Occipital lobe (tissue), 3 donors: ENCODE measurements at places on chromosomes 7 and 10.

DNA sequence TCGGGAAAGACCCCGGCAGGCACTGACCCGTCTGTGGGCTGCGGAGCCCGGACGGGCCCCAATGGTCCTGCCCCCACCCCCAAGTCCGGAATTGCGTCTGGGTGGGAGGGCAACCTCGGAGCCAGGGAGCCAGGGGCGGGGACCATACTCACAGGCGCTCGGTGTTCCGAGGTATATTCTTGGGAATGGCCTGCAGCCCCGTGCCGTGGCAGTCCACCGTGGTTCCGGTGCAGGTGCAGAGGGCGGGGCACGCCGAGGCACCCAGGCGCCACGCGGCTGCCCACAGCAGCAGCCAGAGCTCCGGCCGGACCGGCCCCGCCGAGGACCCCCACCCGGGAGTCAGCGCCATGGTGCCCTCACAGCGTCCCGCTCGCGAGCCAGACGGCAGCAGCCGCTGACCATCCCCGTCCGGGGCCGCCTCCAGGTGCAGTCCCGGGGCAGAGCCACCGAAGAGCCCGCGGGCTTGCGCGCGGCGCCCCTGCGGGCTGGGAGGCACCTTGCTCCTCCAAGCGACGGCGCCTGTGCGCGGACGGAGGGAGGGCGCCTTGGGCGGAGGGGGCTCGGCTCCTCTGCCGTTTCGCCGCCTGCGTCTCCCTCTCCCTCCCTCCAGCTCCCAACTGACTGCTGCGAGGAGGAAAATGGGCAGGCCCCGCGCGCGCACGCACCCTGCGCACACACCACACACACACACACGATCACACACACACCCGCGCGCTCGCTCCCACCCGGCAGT lies at the start of gene SLIT1:
TSS of gene SLIT1 (minus strand) at position 634 of the 733 bp plus-strand sequence. CDS start at position 349, 285 bp downstream.
- DNase-seq = no peak

DNA sequence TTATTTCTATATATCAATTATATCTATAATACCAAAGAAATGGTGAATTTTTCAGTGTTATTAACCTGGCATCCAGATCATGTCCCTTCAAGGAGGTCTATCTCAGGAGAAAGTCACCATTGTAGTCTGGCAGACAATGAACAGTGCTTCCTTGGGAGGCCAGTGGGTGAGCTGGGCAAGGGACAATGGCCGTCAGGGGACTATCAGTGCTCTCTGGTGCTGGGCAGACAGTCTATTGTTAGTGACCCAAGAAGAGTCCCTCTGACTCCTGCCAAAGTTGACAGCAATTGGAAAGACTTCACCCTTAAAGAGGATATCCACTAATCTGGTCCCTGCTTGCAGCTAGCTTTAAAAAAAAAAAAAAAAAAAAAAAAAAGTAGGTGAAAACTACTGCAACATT lies 7.1 kb downstream of the JAZF1 start:
- DNase-seq = no peak

GRCh38 chr7:113122744-113123143 lies 4.4 kb upstream of the SMIM30 start:
- no peak for DNase-seq

GRCh38 chr7:128734890-128735289 lies 4.3 kb upstream of the CALU start:
- DNase-seq = no peak

DNA sequence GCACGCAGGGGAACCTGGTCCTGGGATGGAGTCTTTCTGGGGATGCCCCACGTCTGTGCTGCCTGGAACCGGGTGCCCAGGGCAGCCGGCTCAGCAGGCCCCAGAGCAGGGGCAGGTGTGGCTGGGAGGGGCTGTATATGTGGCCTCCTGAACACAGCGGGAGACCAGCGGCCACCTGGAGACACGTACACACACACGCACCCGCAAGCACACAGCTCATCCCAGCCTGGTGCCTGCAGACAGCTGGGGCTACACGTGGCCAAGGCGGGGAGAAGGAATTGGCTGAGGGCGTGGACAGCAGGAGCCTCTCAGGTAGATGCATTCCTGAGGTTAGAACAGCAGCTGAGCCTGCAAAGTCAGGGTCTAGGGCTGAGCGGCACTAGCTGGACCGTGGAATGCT lies 14.0 kb downstream of the ADAM8 start:
- no peak for DNase-seq

DNA sequence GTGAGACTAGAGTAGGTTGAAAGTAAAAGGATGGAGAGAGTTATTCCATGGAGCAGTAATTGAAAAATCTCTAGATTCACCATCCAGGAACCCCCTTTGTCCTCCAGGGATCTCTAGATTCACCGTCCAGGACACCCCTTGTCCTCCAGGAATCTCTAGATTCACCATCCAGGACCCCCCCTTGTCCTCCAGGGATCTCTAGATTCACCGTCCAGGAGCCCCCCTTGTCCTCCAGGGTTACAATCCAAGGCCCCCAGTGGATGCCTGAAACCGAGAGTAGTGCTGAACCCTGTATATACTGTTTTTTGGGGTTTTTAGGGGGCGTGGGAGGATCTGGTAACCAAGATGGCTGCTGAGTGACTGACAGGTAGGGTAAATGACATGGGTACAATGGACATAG lies 38.3 kb upstream of the PPP2R2D start:
- DNase-seq = no peak

DNA sequence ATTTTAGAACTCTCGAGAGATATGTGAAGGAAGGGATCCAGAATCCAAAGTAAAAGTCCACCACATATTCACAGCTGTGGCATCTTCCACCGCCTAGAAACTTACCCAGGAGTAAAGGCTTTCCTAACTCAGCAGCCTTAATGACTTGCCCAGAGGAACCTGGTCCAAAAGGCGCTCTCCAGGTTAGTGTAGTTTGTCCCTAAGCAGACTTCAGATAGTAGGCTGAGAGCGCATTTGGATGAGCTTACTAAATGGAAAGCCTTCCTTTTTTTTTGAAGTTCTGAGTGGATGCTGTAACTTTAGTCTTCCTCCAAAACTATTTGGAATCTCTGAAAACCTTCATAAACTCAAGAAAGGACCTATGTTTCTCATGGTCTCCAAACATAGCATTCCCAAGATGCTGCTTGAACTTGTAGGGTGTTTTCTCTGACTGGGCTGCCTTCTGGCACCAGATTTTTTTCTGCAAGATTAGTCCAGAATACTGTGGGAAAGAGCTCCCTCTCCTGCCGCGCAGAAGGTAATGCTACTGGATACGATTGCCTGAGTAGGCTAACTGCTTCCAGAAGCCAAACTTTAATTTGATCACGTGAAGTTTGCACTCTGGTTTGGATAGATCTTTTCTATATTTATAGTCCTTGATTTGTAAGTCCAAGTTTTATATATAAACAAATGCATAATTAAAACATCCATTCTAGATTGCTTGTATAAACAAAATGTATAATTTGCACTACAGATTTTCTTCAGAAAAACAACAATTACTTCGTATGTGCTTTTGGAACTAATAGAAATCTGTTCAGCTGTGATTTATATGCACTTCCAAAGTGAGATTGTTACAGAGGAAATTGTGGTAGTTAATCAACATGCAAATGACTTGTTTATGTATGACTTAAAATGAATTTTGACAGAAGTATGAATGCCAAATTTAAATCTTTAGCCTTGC lies 19.6 kb upstream of the GPR37 start:
- peak; percentile 28 for DNase-seq

GRCh38 chr7:142357953-142358520 lies 100.2 kb upstream of the PRSS58 start:
- no peak for DNase-seq

GRCh38 chr7:98335411-98335977 lies 54.0 kb downstream of the BRI3 start:
- DNase-seq = no peak

GRCh38 chr7:65285906-65286864 lies 87.5 kb upstream of the ZNF92 start:
- DNase-seq = no peak

GRCh38 chr7:13920053-13920697 lies 69.3 kb downstream of the ETV1 start:
- no peak for DNase-seq

- no peak for DNase-seq
These were observed 62.6 kb downstream of the ADK start for GRCh38 chr10:74213571-74214162.

DNA sequence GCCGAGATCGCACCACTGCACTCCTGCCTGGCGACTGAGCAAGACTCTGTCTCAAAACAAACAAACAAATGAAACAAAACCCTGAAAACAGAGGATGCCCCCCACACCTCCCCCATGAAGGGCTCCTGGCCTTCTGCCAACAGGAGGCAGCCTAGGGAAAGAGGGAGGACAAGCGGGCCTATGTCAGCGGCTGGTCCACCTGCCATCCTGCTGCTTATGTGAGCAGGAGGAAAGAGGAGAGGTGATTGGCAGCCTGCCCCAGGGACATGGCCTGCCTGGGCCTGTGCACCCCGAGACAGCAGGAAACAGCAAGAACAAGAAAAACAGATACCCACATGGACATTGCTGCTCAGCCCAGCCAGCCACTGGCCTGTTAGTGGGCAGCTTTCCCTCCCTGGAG lies 9.1 kb upstream of the ZNF316 start:
- DNase-seq = no peak

- DNase-seq = no peak
These were observed 31.1 kb upstream of the PLEKHS1 start for GRCh38 chr10:113720386-113720785.

GRCh38 chr7:12783421-12784095 lies 96.1 kb downstream of the ARL4A start:
- no peak for DNase-seq

DNA sequence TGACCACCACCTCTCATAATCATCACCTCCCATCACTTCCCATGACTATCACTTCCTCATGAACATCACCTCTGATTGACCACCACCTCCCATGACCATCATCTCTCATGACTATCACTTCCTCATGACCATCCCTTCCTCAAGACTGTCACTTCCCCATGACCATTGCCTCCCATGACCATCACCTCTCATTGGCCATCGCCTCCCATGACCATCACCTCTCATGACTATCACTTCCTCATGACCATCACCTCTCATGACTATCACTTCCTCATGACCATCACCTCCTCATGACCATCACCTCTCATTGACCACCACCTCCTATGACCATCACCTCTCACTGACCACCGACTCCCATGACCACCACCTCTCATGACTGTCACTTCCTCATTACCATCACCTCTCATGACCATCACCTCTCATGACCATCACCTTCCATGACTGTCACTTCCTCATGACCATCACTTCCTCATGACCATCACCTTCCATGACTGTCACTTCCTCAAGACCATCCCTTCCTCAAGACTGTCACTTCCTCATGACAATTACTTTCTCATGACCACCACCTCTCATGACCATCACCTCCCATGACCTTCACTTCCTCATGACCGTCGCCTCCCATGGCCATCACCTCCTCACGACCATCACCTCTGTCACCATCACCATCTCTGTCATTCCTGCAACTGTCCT lies 51.6 kb downstream of the PDGFA start:
- no peak for DNase-seq

DNA sequence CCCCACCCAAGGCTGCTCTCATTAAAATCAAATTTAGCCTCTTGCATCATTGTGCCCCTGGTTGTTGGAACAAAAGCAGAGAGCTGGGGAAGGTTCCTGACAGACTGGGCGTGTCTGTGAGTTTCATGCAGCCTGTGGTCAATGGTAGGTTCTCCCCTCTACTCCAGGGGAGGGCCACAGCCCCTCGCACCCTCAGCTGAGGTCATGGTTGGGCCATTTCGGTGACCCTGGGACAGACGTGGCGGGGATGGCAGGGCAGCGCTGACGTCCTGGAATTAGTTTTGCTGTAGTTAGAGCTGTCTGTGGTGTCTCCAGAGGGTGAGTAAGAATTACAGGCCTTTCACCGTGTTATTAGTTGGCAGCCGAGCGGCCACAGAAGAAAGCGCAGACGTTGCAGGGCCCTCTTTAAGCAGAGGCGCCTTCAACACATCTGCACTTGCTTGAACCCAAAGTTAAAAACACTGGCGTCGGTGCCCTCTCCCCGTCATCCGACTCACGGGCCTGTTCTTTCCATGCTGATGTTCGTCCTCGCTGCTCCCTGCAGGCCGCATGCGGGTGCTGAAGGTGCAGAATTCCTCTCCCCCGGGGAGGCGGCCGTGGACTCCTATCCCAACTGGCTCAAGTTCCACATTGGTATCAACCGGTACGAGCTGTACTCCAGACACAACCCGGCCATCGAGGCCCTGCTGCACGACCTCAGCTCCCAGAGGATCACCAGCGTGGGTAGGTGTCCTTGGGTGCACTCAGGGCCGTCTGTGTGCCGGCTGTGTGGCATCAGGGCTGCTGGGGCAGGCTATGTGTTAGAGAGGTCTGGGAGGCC lies 2.8 kb downstream of the FAM20C start:
- DNase-seq = no peak

GRCh38 chr10:46096446-46096845 lies 50.4 kb upstream of the MSMB start:
- no peak for DNase-seq

- DNase-seq = no peak
These were observed 252.7 kb downstream of the SKIDA1 start for GRCh38 chr10:21272643-21273399.

GRCh38 chr7:40604601-40605438 lies 470.0 kb downstream of the SUGCT start:
- peak; percentile 2 for DNase-seq

DNA sequence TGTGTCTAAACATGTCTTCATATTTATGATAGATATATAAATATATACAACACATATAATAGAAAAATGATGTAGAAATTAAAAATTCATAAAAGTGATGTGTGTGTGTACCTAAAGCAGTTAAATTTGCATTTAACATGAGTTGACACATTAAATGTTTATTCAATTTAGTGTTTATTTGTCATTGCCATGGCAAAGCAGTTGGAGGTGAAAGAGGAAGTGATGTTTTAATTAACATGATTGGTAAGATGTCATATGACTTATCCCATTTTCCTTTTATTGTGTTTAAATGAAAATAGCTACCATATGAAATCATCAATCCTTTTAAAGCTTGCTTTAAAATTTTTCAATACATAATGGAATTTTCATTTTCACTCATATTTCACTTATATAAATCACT lies 452.6 kb downstream of the SUGCT start:
- no peak for DNase-seq

DNA sequence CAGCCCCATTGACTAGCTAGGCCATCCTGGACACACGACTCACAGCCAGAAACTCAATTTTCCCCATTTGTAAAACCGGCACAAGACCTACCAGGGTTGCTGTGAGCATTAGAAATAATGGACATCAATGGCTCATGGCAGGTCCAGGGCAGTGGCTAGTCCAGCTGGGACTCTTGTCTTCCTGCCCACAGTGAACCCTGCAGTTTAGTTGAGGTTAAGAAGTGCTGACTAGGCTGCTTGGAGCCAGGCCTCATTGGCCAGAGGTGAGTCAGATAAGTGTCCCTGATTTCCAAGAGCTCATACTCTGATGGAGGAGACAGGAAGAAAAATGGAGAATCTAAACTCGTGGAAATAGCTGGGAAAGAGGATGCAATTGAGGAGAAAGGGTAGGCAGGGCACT lies 123.4 kb upstream of the ZNF92 start:
- DNase-seq = no peak

- DNase-seq = no peak
These were observed 7.8 kb downstream of the ELMO1 start for GRCh38 chr7:37440738-37441385.

DNA sequence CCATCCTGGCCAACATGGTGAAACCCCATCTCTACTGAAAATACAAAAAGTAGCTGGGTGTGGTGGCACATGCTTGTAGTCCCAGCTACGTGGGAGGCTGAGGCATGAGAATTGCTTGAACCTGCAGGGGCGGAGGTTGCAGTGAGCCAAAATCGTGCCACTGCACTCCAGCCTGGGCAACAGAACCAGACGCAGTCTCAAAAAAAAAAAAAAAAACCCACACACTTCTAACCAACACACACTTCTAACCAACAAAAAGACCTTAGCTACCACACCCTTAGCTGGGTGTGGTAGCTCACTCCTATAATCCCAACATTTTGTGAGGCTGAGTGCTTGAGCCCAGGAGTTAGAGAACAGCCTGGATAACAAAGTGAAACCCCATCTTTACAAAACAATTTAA lies 33.9 kb upstream of the SPOCK2 start:
- DNase-seq = no peak
